Kidney epithelial cell (primary cell): ENCODE measurements at places on chromosomes 4 and X. TPM values are rescaled to one million over a fixed set of nuclear protein-coding genes. Genes with fewer than 3 reads are reported as not detected.

- DNase-seq, result no peak
Measured at GRCh38 chrX:112367065-112367464, 284.5 kb upstream of the TRPC5 start.

DNA sequence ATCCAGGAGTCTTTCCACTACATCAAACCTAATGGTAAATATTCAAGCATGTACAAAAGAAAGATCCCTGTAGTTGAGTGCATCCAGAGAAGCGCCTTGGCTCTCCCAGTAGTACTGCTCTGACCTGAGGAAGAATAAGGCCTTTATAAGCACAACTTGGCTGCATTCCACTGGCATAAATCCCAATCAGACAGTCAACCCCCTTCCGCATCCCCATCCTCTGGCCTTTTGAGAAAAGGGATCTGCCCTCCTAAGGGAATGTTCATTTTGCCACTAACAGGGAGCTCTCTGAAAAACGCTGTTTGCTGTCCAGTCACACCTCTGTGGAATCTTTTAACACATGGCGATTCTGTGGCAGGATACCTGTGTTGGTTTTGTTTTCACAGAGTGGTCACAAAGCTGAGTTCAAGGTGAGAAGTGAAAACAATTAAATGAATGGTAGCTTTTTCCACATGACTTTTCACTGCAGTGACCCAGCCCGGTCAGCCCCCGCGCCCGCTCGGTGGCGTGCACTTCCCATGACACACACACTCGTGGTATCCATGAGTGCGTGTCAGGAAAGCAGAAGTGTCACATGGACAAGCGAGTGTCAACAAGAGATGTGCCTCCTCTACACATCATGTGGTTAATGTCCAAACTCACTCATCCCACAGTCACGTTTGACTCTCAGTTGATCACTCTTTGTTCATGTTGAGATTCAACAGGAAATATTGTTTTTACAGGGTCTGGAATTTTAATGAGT, 112.2 kb upstream of the ENPP6 start:
- peak; percentile 44 for DNase-seq

DNA sequence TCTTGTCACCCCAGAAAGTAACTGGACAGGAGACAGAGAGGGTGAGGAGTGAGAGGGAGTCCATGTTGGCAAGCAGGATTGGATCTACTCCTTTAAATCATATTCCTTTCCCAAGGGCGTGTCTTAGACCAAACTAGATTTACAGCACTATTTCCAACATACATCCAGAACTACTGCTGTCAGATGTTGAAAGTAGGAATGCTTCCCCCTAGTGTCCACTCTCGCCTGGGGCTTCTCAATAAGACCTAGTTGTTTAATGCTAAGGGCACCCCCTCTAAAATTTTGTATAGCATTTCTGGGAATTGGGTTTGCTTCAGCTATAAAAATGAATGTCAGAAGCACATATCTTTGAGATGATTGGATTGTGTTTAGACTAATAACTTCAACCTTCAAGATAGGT, 13.3 kb downstream of the OFD1 start:
- DNase-seq, result peak; percentile 21

DNA sequence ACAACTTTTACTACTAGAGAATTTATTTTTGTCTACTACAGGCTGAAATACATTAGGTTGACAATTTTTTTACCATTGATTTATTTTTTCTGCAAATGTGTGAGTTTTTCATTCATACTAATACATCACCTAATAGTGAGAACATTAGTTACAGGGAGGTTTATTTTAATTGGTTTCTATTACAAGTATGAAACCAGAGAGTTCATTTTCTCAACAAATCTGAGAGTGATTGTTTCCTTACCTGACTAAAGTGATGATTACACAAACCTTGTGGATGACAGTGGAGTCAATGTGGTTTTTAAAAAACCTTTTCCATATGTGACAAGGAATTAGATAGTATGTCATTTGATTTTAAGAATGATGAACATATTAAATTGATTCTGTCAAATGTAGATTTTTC, 227.4 kb downstream of the PALLD start:
- no peak for DNase-seq

DNA sequence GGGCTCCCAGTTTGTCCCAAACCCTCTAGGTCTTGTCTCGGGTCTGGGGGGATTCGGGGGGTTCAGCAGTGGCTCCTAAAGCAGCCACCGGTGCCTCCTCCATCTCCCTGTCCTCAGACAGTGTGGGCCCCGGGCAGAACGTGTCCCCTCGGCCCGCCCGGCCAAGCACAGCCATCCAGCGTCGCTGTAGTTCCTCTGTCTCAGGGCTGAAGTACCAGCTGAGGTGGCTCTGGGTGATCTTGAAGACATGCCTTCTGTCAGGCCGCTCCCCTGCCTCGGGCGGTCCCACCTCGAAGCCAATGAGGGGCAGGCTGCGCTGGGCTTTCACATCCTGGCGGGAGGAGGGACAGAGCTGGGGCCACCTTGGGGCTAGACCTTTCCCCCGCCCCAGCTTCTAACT, 5.9 kb downstream of the TSR2 start:
- DNase-seq, result no peak

GRCh38 chrX:19602866-19603622, 87.7 kb upstream of the MAP3K15 start:
- peak; percentile 59 for DNase-seq

DNA sequence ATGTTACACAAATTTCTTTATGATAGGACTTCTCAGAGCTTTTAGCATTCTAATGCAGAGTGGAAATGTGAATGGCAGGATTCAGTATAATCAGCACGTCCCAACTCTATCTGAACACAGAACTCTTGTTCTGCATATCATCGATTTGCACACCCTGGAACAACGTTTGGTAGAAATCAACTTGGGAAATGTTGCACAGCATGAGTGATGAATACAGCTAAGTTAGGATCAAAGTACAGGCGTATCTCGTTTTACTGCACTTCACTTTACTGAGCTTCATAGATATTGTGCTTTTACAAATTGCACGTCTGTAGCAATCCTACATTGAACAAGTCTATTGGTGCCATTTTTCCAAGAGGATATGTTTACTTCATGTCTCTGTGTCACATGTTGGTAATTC, 70.8 kb downstream of the SMARCA1 start:
- DNase-seq, result no peak

- no peak for DNase-seq
Measured at GRCh38 chrX:18561020-18561419, 110.9 kb downstream of the RS1 start.

GRCh38 chrX:78964598-78964997, 19.4 kb downstream of the P2RY10 start:
- DNase-seq, result no peak

DNA sequence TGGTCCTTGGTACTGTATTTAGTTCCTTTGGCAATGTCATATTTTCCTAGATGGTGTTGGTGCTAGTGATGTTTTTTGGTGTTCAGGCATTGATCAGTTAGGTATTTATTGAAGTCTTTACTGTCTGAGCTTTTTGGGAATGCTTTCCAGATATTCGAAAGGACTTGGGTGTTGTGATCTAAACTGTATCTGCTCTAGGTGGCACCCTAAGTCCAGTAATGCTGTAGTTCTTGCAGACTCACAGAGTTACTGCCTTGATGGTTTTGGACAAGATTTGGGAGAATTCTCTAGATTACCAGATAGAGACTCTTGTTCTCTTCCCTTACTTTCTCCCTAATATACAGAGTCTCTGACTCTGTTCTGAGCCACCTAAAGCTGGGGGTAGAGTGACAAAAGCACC, 513.6 kb upstream of the PITX2 start:
- DNase-seq, result no peak

- DNase-seq, result no peak
Measured at GRCh38 chrX:110042496-110042895, 39.6 kb downstream of the TMEM164 start.

GRCh38 chr4:147779451-147779850, 47.6 kb downstream of the ARHGAP10 start:
- no peak for DNase-seq

GRCh38 chr4:189022440-189023035, 883.3 kb downstream of the TRIML1 start:
- peak; percentile 9 for DNase-seq

DNA sequence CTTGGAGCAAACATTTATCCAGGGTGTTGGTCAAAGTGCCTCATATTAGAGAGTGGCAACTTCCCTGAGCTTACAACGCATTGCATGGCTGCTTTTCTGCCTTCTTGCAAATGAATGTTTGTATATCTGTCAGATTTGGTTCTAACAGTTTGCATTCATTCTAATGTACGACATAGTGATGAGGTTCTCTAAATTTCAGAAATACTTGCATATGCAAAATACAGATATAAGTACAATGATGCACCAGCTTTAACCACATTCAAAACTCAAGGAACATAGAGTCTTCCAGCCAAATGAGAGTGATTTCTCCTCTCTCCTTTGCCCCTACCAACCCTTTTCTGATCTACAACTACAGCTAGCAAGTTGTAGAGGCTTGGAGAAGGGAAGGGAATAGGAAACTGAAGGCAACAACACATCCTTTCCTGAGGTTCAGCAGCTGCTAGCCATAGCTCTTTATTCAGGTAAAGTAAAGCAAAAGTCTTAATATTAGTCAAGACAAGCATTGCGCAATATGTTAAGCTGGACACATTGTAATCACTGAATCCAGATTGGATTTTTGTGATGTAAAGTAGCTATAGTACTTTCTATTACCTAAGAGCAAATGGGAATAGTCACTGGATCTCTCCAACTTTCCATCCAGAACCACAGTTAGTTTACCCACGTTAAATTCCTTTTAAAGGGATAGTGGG, 6.3 kb downstream of the TKTL2 start:
- no peak for DNase-seq

DNA sequence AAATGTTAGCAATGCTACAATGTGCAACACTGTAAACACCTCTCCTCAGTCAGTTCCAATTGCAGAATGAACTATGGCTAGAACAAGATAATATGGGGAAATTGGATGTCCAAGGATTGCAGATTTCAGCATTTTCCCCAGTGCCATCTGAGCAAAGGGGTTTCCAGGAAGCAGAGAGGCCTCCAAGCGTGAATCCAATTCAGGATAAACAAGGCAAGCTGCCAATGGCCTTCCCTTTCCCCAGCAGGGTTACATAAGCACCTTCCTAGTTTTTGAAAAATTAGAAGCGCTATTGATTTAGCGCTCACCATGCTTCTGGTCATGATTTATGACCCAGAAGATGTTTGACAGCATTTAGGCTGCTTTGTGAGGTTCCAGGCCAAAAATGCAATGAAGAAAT, 223.0 kb upstream of the GATB start:
- no peak for DNase-seq

- DNase-seq, result no peak
Measured at GRCh38 chr4:56723201-56723605, 42.1 kb upstream of the HOPX start.

DNA sequence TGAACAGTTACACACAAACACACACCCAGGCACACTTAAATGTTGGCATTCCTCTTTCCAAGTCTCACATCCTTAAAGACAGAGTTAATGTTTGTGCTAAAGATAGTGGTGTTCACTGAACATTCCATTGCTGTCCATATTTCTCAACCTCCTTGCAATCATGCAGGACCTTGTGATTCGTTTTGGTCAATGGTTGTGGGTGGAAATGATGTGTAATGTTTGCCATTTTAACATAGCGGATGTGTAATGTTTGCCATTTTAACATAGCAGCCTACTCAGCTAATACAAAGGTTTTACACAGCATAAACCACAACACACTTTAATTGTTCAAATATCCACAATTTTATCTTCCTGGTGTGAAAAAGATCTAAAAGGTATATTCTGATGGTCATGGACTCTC, 93.9 kb downstream of the CEP44 start:
- no peak for DNase-seq

DNA sequence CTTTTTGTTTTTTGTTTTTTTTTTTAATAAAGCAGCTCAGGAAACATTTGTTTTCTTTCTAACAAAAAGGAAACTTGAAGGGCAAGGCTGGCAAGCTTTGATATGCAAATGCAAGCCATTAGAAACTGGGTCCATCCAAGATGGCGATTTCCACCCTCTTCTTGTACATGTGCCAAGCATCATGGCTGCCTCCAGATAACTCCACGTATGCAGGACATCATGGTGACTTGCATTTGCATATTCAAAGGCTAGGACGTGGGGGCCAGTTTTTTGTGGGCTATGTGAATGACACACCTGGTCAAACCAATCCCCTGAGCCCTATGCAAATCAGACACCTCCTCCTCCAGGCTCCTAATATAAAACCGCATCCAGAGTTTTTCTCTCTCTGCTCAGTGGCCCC, 692.6 kb downstream of the FAM133A start:
- no peak for DNase-seq

GRCh38 chrX:13401724-13402123, 81.9 kb upstream of the ATXN3L start:
- DNase-seq, result no peak

DNA sequence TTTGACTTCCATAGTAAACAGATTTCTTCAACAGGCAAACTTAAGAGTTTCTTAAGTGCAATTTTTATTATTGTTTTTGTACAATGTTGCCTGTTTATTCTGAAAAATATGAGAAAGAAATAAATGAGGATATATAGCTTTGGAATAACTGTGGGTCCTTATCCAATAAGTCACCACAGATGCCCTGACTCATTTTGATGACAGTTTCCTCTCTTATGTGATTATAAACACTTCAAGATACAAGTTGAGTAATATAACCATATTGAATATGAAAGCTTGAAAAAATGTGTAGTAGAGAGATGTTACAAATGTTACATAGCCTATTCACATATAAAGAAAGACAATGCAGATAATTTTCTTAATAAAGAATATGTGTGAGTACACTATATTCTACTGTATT, 931.6 kb downstream of the RAPGEF2 start:
- no peak for DNase-seq

GRCh38 chr4:73864365-73864764, 4.8 kb upstream of the CXCL1 start:
- DNase-seq, result no peak

- no peak for DNase-seq
Measured at GRCh38 chrX:24851289-24851688, 157.6 kb downstream of the POLA1 start.

DNA sequence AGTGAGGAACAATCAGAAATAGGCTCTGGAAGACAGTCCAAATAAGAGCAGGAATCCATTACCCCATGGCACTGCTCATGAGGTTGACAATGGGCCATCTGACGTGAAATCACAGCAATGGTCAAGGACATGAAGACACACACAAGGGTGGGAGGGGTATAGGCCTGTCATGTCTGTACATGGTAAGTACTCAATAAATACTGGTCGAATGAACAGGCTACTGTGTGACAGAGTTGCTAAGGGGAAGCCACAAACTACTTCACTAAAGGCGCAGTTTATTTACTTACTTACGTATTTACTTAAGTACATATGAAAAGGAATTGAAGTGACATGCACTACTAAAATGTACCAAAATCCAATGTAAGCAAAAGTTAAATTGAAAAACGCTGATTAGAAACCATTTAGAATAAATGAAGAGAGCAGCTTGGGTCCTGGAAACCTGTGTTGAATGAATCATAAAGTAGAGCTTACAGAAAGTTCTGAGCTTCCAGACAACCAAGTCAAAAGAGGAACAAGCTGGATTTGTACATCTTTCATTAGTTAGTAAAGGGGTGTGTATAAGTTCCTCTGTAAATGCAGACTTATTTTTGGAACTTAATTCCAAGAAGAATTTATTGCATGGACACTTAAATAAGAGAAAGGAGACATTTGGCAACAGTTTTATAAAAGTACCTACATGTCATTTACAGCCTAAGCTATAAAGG, 32.7 kb downstream of the ALPK1 start:
- no peak for DNase-seq

- DNase-seq, result no peak
Measured at GRCh38 chr4:179977378-179977777, 2265.8 kb upstream of the TENM3 start.

The HPGD gene
- total RNA-seq, result 0.34 and 0.75 TPM in 2 replicates

The MUC7 gene
- total RNA-seq, result not detected in 2 replicates

The STATH gene
- total RNA-seq, result not detected in 2 replicates

The IL1RAPL1 gene
- total RNA-seq, result 0.07 TPM in 1 of 2 replicates, not detected in the other

The LONRF3 gene
- 7.2 and 8.1 TPM in 2 replicates for total RNA-seq

The RRAGB gene
- total RNA-seq, result 14.9 and 25.2 TPM in 2 replicates

The STIM2 gene
- total RNA-seq, result 12.0 and 15.3 TPM in 2 replicates

The TMPRSS11F gene
- total RNA-seq, result not detected in 2 replicates

The CENPVL2 gene
- 0.96 TPM in 1 of 2 replicates, not detected in the other for total RNA-seq
